ENCODE measurements at places on chromosomes 4 and X.

- DNase-seq: no peak
Observed at GRCh38 chrX:154006947-154007346, 12.8 kb downstream of the IRAK1 start.

DNA sequence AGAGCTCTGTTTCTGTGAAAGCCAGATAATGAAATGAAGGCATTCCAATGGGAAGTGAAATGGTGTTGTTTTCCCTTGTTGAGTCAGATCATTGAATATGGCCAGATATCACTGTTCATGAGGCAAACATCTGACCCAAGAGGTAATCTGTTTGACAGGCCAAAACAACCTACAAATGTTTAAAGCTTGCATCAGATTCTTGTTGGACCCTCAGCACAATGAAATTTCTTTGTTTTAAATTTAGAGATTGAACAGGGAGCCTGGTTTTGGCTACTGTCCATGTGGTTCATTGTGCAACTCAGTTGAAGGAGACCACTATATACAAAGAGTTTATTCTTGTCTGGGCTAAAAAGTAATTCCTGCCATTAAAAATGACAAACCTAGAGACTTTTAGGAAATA lies 159.1 kb downstream of the AFF2 start:
- DNase-seq: no peak

GRCh38 chrX:10529344-10529743 lies 91.0 kb downstream of the MID1 start:
- no peak for DNase-seq

- no peak for DNase-seq
Observed at GRCh38 chr4:113472864-113473263, 288.7 kb downstream of the CAMK2D start.

- no peak for DNase-seq
Observed at GRCh38 chrX:24858004-24858746, 157.6 kb downstream of the ARX start.

GRCh38 chrX:49695276-49696180 lies at the start of gene PAGE1:
PAGE1 (minus strand) TSS chrX:49695984; CDS start chrX:49694770, 1,214 bp downstream.
- no peak for DNase-seq

GRCh38 chrX:805988-806387 lies 175.4 kb downstream of the SHOX start:
- DNase-seq: no peak

- no peak for DNase-seq
Observed at GRCh38 chr4:33494150-33494549, 2750.2 kb downstream of the ARAP2 start.

All from CD4-positive, alpha-beta T cell treated with Interleukin-12 subunit alpha and Interleukin-12 subunit beta, for 1 hour (primary cell).